Stimulated activated CD8-positive, alpha-beta memory T cell treated with anti-CD3 and anti-CD28 coated beads, Interleukin-7, amount 100 ng/mL, for 1 hour (primary cell): ENCODE measurements at places on chromosomes 1 and 21.

DNA sequence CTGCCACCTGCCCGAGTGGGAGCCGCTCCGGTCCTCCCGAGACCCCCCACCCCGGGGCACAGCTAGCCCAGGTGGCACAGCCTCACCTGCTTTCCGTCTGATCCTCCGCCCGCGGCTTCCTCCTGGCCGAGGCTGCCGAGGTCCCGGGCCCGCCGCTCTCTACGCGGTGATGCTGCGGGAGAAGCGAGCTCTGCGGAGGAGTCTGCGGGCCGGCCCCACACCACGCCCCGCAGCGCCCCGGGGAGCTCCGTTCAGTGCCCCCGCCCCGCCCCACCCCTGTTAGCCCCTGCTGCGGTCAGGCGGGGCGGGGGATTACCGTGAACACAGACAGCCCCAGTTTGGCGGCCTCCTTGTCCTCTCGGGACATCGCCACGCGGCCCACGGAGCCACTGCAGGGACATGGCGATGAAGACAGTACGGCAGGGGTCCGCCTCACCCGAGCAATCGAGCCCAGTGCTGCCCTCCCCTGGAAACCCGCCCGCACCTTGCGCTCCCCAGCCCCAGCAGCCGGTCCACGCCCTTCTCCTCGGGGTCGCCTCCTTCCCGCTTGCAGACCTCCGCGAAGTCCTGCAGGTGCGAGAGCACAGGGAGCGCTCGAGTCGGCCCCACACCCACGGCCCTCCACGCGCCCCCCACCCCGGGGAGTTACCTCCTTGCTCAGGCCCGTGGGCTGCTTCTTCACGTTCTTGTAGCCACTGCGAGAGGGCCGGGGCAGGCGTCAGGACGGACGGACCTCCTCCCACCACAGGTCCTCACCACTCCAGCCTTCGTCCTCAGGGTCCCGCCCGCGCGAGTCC is 933 bp downstream of the C1orf35 start:
- no peak for DNase-seq

GRCh38 chr1:10830961-10831668 is 34.7 kb upstream of the CASZ1 start:
- DNase-seq = no peak

DNA sequence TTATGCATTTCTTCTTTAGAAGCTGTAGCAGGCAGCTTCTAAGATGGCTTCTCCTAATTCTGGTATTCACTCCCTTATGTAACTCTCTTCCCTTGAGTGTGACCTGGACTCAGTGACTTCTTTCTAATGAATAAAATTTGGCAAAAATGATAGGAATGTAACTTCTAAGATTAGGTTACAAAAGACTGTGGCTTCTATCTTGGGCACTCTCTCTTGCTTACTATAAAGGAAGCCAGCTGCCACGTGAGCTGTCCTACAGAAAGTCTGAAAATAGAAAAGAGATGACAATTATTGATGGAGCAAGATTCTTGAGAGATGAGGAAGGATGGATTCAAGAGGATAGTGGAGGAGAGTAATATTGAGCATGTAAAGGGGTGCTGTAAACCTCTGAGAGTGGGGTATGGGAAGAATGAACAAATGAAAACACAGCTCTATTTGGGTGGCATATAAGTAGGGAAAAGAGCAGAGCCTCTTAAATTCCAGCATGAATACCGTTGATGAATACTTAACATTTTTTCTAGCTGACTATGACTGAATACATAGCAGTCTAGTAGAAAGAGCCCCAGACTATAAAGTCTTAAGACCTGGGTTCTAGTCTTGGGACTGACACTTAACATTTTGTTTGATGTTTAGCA is 5.5 kb downstream of the TSEN15 start:
- no peak for DNase-seq

GRCh38 chr1:11842154-11843041 is 5.2 kb downstream of the NPPA start:
- DNase-seq = no peak

DNA sequence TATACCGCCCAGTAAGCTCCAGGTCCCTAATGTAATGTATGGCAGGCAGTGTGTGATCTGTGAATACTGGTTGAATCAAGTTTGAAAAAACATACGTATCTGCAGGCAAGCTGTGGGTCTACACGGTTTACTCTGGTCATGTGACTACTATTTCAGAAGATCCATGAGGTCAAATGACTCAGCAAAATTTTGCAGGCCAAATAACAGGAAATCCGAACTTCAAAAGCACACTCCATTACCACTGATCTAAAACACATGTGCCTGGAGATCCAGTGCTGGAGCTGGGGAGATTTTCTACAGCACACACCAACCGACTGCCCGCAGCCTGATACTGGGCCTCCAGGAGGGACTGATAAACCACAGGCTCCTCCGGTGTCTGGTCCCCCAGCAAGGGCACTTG is 64.5 kb upstream of the SLC44A3 start:
- no peak for DNase-seq

DNA sequence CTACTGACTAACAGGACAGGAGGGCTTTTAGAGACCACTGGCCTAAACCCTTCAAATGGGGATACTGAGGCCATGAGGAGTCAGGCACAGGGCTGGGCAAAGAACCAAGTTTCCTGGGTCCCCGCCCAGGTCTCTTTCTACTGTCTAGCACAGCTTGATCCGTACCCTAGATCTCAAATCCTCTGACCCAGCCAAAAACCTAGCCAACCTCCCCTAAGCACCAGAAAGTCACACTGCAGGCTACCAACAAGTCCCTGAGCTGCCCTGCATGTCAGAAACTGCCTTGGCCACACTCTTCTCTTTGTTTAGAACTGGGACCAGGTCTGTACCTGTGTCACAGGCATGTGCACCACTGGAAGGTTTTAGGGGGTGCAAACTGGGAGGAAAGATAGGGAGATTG is 33.6 kb downstream of the AHDC1 start:
- no peak for DNase-seq

GRCh38 chr1:31843506-31843905 is 27.7 kb upstream of the SPOCD1 start:
- no peak for DNase-seq

DNA sequence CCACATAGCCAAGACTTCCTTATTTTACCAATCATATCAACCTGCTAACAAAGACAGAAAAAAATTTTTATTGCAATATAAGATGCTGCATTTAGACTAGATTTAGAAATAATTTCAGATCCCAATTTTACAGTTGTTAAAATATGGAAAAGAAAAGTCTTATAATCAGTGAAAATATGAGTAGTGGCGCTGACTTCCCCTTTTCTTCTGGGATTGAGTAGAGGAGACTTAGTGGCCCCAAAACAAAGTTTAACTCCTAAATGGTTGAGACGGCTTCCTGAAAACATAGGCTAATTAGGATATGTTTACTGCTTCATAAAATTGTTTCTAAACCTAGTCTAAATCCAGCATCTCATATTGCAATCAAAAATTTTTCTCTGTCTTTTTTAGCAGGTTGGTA is 68.4 kb downstream of the RAB3GAP2 start:
- no peak for DNase-seq

- no peak for DNase-seq
Observed at GRCh38 chr1:159197561-159198557, 6.8 kb upstream of the ACKR1 start.

DNA sequence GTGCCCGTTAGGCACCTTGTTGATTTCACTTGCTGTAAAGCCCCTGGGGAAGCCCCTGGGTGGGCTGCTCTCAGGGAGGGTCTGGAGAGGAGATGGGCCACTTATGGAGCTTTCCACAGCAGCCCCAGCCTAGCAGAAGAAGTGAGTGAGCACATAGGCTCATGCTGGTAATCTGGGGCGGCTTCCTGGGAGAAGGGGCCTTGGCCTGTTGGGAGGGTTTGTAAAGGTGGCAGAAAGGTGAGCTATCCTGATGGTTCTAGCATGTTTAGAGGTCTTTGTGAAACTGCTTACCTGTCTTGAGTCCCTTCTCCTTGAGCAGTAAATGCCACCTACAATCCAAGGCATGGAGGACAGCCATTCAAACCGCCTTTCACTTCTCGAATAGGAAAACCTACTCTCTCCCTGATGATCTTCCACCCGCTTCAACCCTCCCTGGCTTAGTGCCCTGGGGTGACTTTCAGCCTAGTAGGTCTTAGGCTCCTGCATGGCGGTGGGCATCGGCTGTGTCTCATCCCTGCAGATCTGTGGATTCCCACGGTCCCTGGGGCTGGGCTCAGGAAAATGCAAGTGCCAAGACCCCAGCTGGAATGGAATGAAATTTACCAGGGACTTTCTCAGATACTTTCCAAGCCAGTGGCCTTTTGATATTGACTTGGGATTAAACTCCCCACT is 87.6 kb upstream of the SELENON start:
- DNase-seq = no peak

- no peak for DNase-seq
Observed at GRCh38 chr1:156464335-156464734, 36.2 kb downstream of the MEF2D start.

DNA sequence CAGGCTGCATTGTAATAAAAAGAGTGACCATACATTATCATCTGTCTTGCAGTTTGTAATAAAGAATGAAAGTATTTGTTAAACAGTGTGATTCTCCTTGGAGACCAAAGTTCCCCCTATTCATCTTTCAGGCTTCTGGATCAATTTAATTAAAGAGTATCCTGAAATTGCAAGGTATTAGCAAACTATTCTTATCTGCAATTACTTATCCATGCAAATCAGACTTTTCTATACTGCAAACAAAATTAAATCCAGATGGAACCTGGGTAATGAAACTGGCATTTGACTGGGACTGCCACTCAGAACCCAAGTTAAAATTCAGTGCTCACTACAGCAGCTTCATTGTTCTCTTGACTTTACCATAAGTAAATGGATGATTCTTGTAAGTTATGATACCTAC is 37.1 kb downstream of the JAK1 start:
- DNase-seq = no peak

- DNase-seq = no peak
Observed at GRCh38 chr1:179205284-179205683, 24.2 kb downstream of the ABL2 start.

- no peak for DNase-seq
Observed at GRCh38 chr1:159802111-159802510, at the start of gene FCRL6. TSS of gene FCRL6 (plus strand) at chr1:159802360. CDS start at chr1:159802425, 65 bp downstream.

DNA sequence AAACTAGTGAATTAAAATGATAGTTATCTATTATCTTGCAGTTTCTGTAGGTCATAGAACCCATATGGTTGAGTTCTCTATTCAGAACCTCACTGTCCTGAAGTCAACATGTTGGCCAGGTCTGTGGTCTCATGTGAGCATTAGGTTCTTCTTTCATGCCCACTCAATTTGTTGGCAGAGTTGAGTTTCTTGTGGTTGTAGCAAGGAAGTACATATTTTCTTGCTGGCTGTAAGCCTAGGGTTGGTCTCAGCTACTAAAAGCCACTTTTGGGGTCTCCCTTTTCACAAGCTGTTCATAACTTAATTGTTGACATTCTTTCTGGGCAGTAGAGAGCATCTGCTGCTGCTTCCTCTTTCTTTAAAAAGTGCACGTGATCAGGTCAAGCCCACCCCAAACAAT is 1165.1 kb upstream of the NCAM2 start:
- no peak for DNase-seq

DNA sequence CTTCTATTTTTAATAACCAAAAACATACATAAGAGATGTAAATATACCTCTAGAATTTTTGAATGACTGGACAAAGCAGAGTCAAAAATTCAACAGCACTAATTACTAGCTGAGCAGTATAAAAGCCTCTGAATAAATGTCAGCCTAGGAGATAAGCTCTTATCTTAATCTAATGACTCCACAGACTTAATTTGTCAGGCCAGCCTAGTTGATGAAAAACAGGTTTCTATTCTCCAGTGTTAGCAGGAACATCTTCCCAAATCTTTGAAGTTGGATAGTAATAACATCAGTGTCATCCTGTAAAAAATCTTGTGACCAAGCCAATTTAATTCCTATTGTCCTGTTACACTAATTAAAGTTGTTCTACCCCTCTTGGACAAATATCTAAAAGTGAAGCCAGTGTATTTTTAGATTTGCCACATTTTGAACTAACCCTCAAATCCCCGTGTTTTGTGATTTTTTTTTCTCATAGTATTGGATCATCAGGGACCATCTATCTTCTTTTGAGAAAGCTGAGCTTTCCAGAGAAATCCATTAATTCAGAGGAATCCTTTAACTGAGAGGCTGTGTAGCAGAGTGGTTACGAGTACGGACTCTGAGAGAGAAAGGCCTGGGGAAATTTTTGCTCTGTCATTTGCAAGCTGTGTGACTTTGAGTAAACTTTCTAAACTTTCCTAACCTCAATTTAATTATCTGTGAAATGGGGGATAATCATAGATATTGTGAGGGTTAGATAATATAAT is 41.2 kb downstream of the LMO4 start:
- DNase-seq = no peak

DNA sequence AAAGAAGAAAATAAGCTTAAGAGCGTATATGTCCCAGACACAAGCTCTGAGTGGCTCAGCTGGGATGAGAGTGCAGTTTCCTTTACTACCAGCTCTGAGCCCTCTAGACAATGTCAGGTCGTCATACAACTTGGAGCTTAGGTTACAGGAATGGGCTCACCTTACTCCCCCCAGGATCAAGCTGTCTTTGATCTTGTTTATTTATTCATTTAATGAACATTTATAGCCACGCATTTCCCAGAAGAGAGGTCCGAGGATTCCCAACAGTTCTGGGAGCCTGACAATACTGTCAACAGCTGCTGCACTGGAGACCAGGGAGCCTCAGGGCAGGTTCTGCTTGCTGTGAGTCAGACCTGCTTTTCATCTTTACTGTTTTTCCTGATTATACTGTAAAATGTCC is 378.9 kb downstream of the PLPP3 start:
- no peak for DNase-seq

GRCh38 chr1:2541619-2542245 is 11.7 kb upstream of the HES5 start:
- no peak for DNase-seq

GRCh38 chr1:25011943-25012638 is 82.0 kb upstream of the RUNX3 start:
- DNase-seq = no peak

- DNase-seq = no peak
Observed at GRCh38 chr1:223200903-223201302, 57.9 kb upstream of the TLR5 start.

DNA sequence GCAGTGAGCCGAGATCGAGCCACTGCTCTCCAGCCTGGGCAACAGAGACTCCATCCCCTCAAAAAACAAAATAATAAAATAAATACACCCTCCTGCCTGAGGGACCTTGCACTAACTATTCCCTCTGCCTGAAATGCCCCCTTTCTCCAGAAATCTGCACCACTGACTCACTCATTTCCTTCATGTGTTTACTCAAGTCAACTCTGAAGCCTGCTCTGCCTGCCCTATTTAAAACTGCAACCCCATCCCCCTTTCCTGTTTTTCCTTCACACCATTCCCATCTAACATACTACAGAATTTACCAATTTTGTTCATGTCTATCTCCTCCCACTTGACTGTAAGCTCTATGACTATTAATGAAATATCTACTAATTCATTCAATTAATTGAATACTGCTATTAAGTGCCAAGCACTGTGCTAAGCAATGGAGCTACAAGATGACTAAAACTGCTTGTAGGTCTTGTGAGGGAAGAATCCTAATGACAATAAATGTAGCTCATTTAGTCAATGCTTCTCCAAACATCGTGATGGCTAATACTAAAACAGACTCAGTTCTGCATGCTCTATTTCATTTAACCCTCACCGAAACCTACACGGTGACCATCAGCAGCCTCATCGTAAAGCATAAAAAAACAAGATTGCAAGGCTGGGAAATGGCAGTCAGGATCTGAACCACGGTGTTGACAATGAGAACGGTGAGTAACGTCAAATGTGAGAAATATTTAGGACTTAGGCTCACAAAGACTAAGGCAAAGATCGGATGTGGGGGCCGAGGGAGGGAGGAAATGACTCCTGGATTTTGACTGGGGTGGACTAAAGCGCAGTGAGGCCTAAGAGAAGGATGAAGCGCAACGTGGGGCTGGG is 749 bp upstream of the TMEM39B start:
- DNase-seq = no peak

GRCh38 chr1:75731881-75732280 is 7.4 kb downstream of the ACADM start:
- no peak for DNase-seq
